ENCODE measurements at places on chromosomes 6 and 20. TPM values are rescaled to one million over a fixed set of nuclear protein-coding genes. Genes with fewer than 3 reads are reported as not detected.

ATP6V1G2 gene
- 2.0 TPM for total RNA-seq

BANF2 gene
- total RNA-seq = not detected

TREM1 gene
- 0.66 TPM for total RNA-seq

ULBP2 gene
- 2.6 TPM for total RNA-seq

TNXB gene
- total RNA-seq = 5.9 TPM

PPIL6 gene
- total RNA-seq = 5.0 TPM

CST4 gene
- 0.22 TPM for total RNA-seq

EYA4 gene
- 14.5 TPM for total RNA-seq

CSE1L gene
- total RNA-seq = 178 TPM

COL19A1 gene
- total RNA-seq = under 0.01 TPM
